ENCODE measurements at places on chromosomes 6 and 20.
A peak's percentile ranks its signal among the peaks of the same experiment; 100 is the strongest.

DNA sequence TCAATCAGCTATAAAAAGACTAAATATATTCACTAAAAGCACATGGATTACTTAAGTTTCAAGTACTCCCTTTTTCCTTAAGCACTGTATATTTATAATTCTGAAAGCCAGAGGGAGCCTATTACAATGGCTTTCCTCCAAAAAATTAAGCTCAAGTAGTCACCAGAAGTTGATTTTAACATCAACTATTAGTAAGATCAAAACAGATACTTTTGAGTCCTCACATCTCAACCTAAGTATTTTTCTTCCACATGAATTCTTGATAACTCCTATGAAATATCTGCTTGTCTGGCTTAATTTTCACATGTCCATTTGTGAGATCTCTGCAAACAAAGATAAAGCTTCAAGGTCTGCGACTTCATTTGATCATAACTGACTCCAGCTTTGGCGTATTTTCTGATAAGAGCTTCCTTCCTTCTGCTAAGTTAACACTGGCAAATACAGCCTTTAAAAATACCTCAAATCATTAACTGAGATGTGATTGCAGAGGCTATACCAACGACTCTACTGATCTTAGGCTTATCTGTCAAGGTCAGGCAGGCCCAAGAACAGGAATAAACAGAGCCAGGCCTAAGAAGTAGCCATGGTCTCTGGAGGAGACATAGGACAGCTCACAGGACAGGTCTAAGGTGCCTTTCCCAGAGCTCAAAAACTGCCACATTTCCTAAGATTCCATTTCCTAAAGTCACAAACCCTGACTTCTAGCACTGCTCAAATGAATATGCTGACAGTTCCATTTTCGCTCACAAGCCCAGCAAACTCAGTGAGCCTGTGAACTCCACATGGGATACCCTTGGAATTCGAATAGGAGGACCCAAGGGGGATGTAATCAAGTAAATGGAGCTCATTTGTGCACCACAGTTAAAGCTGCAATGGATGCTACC, 10.0 kb downstream of the SNX5 start:
- no peaks in the 10 kb centered on the region for H3K27me3 ChIP-seq
- peaks cover 80% of the 10 kb centered on the region for H3K4me1 ChIP-seq
- no peaks in the 10 kb centered on the region for H3K36me3 ChIP-seq
- peak; percentile 58 for DNase-seq
- H3K4me3 ChIP-seq = no peak overlapping the region
- peak overlapping the region; percentile 73 for H3K27ac ChIP-seq

DNA sequence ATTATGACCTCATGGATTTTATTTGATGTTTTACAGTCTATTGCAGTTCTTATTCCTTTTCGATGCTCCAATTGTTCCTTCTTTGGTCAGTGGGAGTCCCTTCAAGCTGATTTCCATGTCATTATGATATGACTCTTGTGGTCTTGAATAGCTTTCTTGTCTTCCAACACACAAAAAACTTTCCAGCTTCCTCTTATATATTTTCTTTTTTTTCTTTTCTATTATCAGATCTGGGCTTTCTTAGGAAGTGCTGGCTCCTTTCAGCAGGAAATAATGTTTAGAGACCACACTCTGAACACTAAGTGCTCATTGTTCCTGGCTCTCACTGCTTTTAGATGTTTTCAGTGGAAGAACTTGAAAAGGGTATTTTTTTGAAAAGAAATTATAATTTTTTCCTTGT, 3.1 kb upstream of the SLC17A1 start:
- no peak overlapping the region for H3K4me3 ChIP-seq
- no peaks in the 10 kb centered on the region for H3K36me3 ChIP-seq
- H3K27me3 ChIP-seq = no peaks in the 10 kb centered on the region
- no peak overlapping the region for H3K27ac ChIP-seq

DNA sequence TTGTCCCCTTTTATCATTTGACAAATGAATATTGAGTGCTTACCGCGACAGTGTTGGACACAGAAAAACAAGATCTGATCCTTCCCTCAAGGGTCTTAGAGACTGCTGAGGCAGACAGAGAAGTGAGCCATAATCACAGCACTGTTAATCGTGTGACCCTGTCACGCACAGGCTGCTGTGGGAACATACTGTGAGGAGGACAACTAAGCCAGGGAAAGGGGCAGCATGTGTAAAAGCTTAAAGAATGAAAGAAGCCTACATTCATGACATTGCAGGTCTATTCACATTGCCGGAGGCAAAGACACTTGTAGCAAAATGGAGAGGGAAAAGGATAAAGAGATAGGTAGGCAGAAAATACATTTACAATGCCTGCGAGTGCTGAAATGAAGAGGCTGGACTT, 32.7 kb downstream of the TRDN start:
- no peak overlapping the region for H3K27ac ChIP-seq
- no peak for DNase-seq
- no peaks in the 10 kb centered on the region for H3K4me1 ChIP-seq
- no peaks in the 10 kb centered on the region for H3K27me3 ChIP-seq

DNA sequence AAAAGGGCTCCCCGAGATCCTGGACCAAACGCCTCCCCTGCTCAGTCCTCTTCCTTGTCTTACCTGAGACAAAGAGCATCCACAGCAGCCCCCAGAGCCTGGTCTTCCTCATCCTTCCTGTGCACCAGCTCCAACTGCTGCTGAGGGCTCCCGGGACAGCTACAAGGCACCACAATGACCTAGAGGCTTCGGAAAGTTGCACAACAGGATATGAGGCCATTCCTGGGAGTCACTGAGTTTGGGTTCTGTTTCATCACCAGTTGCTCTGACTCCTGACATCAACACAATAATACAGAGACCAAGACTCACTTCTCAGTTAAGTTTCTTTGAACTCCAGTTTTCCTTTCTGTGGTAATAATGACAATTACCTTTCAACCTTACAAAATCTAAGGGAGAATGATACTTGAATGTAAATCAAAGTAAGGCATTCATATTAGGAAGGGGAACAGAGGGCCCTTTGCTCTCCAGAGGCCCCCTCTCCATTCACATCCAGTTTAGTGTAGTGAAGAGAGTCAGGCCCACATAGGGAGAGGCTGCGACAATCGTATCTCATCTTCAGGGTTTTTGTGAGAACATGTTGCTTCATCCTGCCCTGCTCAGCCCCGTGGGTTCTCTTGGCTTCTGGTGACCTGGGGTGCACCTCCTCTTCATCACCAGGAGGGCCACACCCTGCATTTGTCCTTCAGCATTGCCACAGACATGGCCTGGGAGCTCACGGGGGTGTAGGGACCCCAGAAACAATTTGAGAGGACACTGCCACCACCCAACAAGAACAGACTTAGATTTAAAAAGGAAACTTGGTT, at the start of gene TREM1:
TSS of gene TREM1 (minus strand) at position 139 of the 803 bp plus-strand sequence. CDS start at position 112, 27 bp downstream.
- no peaks in the 10 kb centered on the region for H3K27me3 ChIP-seq
- peak; percentile 58 for DNase-seq
- peaks cover 55% of the 10 kb centered on the region for H3K4me1 ChIP-seq
- no peaks in the 10 kb centered on the region for H3K36me3 ChIP-seq
- peak within 1 kb of the TSS; percentile 80 for H3K27ac ChIP-seq

GRCh38 chr20:3013771-3014170, 29.7 kb upstream of the GNRH2 start:
- no peak overlapping the region for H3K27ac ChIP-seq
- peaks cover 63% of the 10 kb centered on the region for H3K36me3 ChIP-seq
- no peaks in the 10 kb centered on the region for H3K4me1 ChIP-seq
- H3K27me3 ChIP-seq = no peaks in the 10 kb centered on the region
- no peak for DNase-seq

DNA sequence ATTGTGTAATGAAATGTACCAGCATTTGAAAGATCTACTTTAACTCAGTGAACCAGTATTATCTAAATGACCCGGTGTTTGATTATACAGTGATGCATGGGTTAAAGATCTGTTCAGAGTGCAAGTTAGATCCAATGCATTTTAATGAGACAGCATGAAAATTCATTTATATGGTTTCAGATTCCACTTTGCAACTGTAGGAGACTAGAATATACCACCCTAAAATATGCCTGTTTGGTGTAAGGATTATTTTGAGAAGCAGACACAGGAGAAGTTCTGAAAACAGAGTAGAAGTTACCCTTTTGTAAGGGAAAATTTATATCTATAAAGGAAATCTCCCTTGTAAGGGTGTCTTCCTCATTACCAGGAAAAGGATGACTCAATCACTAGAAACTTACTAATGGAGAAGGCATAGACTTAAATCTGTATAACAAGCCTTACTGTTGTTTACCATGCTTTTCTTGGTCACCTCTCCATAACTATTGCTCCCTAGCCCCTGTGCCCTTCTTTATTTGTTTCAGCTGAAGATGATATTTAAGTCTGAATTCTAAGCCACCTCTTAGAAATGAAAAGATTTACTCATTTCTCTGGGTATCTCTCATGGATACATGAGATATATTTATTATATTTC, 105.4 kb downstream of the NCOA3 start:
- H3K4me3 ChIP-seq = no peak overlapping the region
- peak overlapping the region; percentile 17 for H3K27ac ChIP-seq
- peaks cover 6% of the 10 kb centered on the region for H3K4me1 ChIP-seq
- DNase-seq = no peak

DNA sequence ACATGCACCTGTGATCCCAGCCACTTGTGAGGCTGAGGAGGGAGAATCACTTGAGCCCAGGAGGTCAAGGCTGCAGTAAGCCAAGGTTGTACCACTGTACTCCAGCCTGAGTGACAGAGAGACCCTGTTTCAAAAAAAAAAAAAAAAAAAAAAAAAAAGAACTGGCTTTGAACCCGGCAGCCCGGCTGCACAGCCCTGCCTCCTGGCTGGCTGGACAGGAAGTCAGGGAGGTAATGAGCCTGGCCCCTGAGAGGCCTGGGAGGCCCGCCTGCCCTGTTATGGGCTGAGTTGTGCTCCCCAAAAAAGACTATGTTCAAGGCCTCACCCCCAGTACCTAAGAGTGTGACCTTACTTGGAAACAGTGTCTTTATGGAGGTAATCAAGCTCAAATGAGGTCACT, 65.6 kb downstream of the ABHD12 start:
- H3K36me3 ChIP-seq = no peaks in the 10 kb centered on the region
- no peak for DNase-seq
- peak overlapping the region; percentile 50 for H3K27ac ChIP-seq
- H3K4me3 ChIP-seq = no peak overlapping the region
- no peaks in the 10 kb centered on the region for H3K27me3 ChIP-seq

DNA sequence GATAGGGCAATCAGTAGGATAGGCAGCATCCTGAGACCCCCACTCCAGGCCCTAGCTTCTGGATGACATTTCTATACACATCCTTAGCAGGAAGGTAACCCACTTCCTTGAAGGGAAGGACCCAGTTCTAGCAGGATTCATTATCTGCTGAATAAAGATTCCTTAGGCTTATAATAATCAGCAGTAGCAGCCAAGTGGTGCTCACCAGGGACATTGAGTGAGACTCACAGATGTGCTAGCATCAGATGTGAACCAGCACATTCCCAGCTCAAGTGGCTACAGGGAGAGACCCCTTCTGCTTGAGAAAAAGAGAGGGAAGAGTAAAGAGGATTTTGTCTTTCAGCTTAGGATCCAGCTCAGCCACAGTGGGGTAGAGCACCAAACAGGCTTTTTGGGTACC, 244.8 kb upstream of the UFL1 start:
- no peak for DNase-seq
- H3K4me3 ChIP-seq = no peak overlapping the region
- H3K36me3 ChIP-seq = no peaks in the 10 kb centered on the region
- no peaks in the 10 kb centered on the region for H3K27me3 ChIP-seq

DNA sequence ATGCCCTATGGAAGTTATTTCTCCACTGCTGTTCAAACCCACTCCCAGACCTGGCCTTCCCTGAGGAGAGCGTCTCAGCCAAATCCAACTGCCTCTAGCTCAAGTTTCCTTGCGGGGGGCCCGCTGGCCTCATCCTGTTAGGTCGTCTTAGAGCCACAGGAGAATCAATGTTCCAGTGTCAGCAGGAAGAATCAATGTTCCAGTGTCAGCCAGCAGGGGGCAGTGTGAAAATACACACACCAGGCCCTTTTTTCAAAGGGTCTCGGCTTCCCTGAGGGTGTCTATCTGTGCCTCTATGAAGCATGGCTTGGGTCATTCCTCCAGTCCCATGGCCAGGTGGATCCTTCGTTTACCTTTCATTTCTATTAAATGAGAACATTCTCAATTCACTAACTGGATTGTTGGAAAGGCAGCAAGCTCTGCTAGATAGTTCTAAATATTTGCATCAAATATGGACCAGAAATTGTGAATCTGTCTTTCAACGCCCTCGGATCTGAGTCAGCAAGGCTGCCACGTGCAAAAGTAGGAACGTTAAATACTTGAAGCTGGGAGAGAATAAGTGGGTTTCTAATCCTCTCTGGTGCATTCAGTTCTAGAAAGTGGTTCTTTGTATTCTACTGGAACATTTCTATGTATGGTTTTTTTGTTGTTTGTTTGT, 19.2 kb downstream of the PRND start:
- no peak overlapping the region for H3K27ac ChIP-seq
- no peaks in the 10 kb centered on the region for H3K36me3 ChIP-seq
- no peaks in the 10 kb centered on the region for H3K27me3 ChIP-seq
- DNase-seq = no peak
- no peak overlapping the region for H3K4me3 ChIP-seq

GRCh38 chr6:63553208-63553607, 19.1 kb upstream of the LOC128125822 start:
- no peak for DNase-seq
- no peaks in the 10 kb centered on the region for H3K36me3 ChIP-seq
- H3K27ac ChIP-seq = no peak overlapping the region
- no peaks in the 10 kb centered on the region for H3K27me3 ChIP-seq
- H3K4me3 ChIP-seq = no peak overlapping the region

DNA sequence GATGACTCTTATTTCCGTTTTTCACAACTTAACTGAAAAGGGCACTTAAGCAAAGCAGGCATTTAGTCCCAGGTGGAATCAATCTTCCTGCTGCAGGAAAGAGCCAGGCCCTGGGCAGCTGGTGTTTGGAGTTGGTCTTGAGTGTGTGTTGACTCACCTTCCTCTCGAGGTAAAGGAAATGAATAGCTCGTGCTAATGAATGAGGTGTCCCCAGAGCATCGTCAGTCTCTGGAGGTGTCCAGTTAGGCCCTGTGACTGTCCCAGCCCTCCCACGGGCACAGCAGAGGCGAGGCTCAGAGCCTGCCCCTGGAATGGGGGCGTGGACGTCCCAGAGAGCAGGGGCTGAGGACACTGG, 277.7 kb downstream of the NRN1 start:
- no peak overlapping the region for H3K4me3 ChIP-seq
- H3K27ac ChIP-seq = no peak overlapping the region
- peak; percentile 59 for DNase-seq
- H3K36me3 ChIP-seq = no peaks in the 10 kb centered on the region

Measured in left lung (tissue), 14 donors.